ENCODE measurements at places on chromosomes 11 and 22.

DNA sequence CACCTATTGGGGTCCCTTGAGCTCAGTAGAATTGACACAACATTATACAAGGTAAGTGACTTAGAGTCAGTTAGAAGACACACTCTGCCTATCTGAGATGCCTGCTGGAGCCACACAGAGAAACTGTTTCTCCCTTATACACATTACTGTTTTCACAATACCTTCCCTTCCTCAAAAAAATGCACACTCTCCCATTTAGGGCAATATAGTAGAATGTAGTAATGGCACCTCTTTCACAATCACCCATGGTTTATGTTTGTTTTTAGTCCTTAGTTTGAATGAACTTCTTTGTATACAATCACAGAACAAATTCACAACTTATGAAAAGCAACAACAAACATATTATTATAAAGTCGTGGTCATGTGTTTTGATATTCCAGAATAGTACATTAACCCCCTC is 14.3 kb downstream of the OR52H1 start:
- DNase-seq, result no peak

DNA sequence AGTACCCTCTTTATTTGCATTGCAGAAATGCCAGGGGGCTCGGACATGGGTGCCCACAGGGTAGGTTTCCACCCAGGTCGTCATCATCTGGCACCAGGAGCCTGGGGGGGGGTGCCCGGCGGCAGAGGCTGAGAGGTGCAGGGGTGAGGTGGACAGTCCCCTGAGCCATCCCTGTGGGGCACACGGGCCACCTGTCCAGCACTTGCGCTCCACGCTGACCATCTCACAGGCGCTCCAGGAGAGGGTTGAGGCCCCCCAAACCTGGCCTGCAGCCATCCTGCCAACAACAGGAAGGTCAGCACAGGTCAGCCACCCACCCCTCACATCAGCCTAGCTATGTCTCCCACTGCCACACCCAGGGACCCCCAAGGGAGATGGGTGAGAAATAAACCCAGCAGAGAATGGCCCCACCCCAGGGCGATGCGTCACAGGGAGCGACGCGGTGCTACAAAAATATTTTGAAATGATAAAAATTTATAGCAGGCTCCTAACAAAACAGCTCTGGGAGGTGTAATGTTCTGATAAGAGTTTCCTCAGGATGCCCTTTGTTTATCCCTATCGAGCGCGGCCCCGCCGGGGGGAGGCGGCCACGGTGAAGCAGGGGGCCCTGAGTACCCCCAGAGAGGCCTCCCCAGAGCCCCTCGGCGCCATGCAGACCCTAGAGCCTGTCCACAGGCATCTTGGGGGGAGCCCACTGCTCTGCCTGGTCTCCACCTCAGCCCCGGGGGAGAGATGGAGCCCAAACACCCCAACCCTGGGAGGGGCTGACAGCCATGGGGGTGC is 21.0 kb upstream of the GNB1L start:
- DNase-seq, result peak; percentile 12

DNA sequence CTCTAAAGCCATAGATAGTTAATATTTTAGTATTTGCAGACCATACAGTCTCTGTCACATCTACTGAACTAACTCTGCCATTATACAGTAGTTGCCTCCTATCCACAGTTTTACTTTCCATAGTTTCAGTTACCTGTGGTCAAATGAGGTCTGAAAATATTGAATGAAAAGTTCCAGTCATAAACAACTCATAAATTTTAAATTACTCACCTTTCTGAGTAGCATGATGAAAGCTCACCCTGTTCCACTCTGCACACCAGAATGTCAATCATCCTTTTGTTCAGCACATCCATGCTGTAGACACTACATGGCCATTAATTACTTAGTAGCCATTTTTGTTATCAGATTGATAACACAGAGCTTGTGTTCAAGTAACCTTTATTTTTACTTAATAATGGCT is 51.7 kb upstream of the ME3 start:
- DNase-seq, result no peak

DNA sequence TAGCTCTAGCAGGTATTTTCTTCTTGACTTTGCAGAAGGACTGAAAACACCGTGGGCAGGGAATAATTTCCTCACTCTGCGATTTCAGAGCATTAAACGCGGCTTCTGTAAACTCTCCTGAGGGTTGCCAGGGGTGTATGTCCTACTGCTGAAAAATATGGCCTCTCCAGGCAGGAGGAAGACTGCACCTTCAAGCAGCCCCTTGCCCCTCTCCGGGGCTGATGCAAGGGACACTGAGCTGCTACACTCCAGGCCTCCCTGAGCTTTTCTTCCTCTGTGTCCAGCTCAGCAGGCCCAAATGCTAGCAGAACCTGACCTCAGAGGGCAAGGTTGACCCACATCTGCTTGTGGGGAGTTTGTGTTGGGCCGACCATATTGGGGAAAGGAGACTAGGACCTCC is 2.2 kb downstream of the CD6 start:
- peak; percentile 66 for DNase-seq

DNA sequence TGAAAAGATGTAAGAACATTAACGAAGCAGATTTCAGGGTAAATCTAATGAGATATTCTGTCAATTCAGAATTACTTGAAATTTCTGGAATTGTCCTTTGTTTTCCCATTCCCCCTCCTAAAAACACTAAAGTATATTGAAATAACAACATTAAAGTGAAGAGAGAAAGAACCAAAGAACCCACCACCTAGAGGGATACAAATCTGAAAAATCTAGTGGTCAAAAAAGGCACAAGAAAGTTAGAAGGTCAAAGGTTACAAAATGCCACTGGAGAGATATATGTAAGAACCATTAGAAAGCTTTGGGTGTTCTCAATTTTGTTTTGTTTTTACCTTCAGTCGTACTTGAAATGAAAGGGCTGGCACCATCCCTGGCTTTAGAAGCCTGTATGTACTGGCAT is 57.9 kb downstream of the DENND5A start:
- DNase-seq, result no peak

DNA sequence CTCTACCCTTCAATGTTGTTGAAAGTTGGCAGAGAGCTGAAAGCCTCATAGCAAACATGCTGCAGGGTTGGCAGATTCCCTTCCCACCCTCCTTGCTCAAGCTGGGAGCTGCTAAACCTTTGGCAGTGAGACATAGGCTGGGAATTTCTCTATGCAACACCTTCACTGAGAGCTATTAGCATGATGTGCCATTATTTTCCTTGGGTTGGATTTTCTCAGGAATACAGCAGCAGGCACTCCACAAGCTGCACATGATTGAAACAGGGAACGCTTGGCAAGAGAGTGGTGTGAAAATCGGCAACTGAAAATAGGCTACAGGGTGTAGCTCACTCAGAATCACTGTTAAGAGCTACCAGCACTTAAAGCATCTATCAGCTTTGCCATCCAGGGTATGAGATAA is 9.6 kb upstream of the ALKBH3 start:
- DNase-seq, result no peak

- peak; percentile 90 for DNase-seq
These were observed 58.3 kb downstream of the MYH9 start for GRCh38 chr22:36329254-36330078.

DNA sequence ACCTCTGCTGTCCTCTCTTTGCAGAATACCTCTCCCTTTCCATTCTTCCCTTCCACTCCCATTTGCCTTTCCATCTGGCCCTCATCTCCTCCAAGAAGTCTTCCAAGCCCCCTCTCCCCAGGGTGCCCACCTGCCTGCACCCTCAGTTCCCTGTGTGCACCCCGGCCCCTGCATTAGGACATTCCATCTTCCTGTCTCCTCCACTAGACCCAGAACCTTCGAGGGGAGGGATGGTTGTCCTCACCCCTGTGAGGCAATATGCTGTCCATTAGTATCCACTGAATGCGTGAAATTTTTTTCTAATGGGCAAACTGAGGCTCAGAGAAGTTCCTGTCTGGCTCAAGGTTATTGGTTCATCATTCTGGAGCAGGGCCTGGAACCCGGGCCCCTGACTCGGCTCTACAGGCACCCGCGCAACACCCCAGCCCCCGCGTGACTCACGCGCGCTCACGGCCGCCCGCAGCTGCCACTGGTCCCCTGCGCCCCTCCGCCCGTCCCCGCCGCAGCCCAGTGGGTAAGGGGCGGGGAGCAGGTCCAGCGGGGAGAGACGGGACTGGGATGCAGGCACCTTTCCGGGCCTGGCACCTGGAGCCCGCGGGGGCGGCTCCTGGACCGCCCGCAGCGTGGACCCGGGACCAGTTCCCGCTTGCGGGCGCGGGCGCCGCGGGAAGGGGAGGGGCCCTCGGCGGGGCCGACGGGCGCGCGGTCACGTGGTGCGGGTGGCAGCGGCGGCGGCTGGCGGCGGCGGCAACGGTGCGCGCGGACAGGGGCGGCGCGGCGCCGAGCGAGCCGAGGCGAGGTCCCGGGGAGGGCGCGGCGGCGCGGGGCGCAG is 7.0 kb downstream of the SEPTIN3 start:
- DNase-seq, result peak; percentile 74

GRCh38 chr22:45562537-45563361 is 60.1 kb downstream of the FBLN1 start:
- no peak for DNase-seq

DNA sequence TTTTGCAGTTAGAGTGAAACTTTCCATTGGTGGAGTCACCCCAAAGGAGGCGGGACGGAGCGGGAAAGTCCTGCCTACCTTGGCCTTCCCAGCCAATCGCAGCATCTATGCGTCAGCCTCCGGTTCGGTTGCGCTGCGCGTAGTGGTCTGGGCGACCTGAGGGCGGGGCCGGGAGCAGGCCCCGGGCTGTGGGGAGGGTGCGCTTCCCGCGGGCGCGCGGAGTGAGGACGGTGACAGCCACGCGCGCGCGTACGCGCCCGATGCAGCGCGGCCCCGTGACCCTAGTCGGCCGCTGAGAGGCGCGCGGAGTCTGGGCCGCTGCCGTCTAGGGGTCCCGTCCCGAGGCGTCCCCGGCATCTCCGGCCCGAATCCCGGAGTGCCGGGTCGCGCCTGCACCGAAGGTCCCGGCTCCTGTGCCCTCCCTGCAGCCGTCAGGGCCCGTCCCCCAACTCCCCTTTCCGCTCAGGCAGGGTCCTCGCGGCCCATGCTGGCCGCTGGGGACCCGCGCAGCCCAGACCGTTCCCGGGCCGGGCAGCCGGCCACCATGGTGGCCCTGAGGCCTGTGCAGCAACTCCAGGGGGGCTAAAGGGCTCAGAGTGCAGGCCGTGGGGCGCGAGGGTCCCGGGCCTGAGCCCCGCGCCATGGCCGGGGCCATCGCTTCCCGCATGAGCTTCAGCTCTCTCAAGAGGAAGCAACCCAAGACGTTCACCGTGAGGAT is at the start of gene NF2:
Gene NF2 (plus strand): TSS at position 276 of the 718 bp plus-strand sequence. CDS start 366 bp downstream, at position 642.
- DNase-seq, result peak; percentile 99

DNA sequence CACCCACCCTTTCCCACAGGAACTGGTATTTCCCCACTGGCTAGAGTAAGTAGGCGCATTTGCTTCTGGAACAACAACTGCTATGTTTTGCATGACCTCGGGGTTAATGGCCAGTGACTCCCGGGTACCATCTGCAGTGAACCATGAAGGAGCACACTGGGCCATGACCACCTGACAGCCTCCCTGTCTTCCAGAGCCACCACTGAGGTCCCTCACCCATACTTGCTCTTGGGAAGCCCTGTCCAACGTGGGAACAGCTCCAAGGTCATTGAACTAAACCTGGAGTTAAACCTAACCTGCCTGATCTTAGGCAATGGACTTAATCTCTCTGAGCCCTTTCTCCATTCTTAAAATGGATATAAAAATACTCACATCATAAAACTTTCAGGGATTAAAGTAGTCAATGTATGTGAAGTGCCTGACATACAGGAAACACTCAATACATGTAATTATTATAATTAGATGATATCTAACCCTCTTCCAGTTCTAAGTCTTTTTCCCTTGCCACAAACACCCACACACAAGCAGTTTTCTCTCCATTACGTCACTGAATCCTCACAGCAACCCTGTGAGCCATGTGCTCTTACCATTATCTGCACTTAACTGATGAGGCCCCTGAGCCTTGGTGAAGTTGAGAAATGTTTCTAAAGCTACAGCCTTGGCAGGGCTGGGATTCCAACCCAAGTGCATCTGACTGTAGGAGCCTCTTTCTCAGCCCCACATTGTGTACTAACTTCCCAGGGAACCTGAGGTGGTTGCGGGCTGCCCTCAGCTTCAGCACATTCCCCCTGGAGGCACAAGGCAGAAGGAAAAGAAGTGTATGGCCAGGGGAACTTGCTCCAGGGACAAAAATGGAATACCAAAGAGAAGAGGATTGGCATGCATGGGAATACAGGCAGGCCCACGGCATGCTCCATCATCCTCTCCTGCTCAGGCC is 74.5 kb upstream of the NCAM1 start:
- DNase-seq, result no peak

DNA sequence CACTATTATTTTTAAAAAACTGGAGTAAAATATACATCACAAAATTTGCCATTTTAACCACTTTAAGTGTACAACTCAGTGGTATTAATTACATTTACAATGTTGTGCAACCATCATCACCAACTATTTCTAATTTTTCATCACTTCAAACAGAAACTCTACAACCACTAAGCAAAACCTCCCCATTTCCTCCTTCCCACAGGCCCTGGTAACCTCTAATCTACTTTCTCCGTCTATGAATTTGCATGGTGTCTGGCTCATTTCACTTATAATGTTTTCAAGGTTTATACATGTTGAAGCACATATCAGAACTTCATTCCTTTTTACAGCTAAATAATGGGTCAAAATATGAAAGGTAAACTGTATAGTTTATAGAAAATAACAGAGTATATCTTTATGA is 24.4 kb downstream of the DDI1 start:
- DNase-seq, result no peak

DNA sequence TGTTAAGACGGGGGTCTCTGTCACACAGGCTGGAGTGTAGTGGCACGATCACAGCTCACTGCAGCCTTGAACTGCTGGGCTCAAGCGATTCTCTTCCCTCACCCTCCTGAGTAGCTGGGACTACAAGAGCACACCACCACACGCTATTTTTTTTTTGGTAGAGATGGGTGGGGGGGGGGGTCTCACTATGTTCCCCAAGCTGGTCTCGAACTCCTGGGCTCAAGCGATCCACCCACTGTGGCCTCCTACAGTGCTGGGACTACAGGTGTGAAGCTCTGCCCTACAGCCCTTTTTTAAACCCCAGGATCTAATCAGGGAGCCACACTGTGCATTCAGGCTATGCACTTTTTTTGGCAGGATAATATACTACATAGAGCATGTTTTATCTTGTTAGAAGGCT is 1.4 kb upstream of the DHCR7 start:
- no peak for DNase-seq

- DNase-seq, result no peak
These were observed 974.8 kb upstream of the TENM4 start for GRCh38 chr11:80415580-80415979.

DNA sequence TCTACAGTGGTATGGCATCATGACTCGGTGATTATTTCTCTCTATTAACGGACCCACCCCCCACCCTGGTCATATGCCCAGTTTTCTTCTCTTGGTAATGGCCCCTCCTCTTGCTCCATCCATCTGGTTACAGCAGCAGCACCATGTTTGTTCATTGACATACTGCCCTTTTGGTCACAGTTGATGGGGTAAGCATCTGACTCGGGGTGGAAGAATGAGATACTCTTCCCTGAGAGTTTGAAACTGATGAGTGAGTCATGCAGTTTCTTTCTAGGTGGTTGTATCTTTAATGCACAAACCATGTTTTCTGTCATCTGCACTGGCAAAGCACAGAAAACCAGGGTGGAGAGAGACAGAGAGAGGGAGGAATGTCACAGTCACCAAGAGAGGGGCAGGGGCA is 126.0 kb downstream of the SYN3 start:
- no peak for DNase-seq

GRCh38 chr11:12216671-12217374 is 106.4 kb downstream of the MICAL2 start:
- DNase-seq, result no peak

GRCh38 chr11:46560300-46560991 is 33.4 kb downstream of the AMBRA1 start:
- DNase-seq, result no peak

- DNase-seq, result no peak
These were observed 217.1 kb downstream of the TBC1D22A start for GRCh38 chr22:46979506-46979905.

All from activated T-cell treated with anti-CD3 and anti-CD28 coated beads, Interleukin-2, amount 50 U/mL, for 48 hours (primary cell).